ENCODE measurements at places on chromosomes 3 and 15.

GRCh38 chr3:58683001-58683458 lies 16.5 kb upstream of the FAM3D start:
- DNase-seq = no peak

DNA sequence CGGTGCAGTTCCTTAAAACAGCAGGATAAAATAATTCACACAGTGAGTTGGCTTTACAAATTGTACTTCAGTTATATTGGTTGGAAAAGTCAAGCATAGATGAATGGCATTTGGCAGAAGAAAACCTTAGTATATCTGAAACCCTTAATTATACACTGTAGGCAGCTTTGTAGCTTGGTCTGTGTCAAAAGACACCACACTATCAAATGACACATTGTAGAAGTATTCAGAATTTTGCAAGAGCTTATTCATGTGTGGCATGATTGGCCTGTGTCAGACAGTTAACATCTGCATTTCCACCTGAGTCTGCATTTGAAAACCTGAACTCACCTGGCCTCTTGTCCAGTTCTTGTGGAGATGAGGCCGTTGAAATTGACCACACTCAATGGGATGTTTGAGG lies 13.8 kb downstream of the TMEM266 start:
- DNase-seq = no peak

DNA sequence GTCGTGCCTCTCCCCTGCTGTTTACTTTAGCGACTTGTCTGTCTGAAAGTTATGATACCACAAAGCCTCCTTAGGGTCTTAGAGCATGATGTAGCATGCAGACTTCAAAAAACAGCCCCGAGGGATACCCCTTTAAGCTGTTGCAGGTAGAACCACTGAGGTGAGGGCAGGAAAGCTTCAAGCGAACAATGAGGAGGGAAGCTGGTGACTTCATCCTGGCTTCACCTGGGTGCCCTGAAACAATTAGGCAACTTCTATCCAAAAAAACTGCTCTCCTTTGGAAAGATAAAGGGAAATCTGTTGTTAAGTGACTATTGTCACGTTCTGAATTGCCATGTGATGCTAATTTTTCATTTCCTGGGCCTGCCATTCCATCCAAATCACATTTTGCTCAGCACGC lies 231.6 kb downstream of the SOX2 start:
- no peak for DNase-seq

GRCh38 chr3:169666376-169667165 lies 3.1 kb upstream of the MECOM start:
- peak; percentile 24 for DNase-seq

GRCh38 chr15:31051496-31052080 lies 49.9 kb downstream of the TRPM1 start:
- no peak for DNase-seq

- no peak for DNase-seq
Observed at GRCh38 chr15:55112706-55113105, 84.0 kb downstream of the RSL24D1 start.

GRCh38 chr3:52904552-52904951 lies 7.2 kb upstream of the STIMATE start:
- no peak for DNase-seq

DNA sequence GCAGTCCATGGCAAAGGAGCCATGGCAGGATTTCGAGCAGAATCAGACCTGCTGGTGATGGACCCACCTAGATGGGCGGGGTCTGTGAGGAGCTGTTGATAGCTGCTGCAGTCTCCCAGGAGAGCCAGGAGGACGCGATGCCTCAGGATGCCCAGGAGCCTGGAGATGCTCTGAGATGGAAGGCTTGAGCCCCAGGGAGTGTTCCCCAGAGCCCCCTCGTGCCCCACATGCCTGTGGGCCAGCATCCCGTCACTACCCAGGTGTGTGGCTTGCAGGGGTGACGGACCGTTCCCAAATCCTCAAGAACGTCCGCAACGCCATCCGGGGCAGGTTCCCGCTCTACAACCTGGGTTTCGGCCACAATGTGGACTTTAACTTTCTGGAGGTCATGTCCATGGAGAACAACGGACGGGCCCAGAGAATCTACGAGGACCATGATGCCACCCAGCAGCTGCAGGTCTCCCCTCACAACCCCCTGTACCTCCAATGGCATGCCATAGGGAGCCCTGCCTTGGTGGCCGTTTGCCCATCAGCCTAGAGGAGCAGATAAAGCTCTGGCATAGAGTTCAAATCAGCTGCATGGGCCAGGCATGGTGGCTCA lies 6.7 kb downstream of the ITIH1 start:
- DNase-seq = no peak

- DNase-seq = no peak
Observed at GRCh38 chr3:134369861-134370596, 4.2 kb downstream of the AMOTL2 start.

DNA sequence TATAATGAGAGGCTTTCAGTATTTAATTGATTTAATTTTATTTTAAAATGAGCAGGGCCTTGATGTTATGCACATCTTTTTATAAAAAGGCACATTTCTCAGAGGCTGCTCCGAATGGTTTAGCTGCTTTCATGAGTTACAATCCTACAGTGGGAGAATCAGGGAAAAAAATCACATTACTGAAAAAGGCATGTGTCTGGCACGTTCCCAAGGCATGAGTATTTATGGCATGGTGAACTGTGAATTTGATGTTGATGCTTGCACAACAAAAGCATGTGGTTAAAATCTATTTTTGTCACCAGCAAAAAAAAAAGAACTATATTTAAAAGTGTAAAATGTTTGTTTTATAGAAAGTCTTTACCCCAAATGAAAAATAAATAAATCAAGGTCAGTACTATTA lies 485.2 kb upstream of the ROBO2 start:
- DNase-seq = no peak

GRCh38 chr15:71811036-71811736 lies 832 bp downstream of the NR2E3 start:
- DNase-seq = no peak

GRCh38 chr3:115710799-115711198 lies 87.5 kb downstream of the GAP43 start:
- DNase-seq = no peak

- no peak for DNase-seq
Observed at GRCh38 chr15:36263666-36264065, 315.8 kb upstream of the CDIN1 start.

- no peak for DNase-seq
Observed at GRCh38 chr15:65423976-65424679, 1.4 kb upstream of the IGDCC4 start.

DNA sequence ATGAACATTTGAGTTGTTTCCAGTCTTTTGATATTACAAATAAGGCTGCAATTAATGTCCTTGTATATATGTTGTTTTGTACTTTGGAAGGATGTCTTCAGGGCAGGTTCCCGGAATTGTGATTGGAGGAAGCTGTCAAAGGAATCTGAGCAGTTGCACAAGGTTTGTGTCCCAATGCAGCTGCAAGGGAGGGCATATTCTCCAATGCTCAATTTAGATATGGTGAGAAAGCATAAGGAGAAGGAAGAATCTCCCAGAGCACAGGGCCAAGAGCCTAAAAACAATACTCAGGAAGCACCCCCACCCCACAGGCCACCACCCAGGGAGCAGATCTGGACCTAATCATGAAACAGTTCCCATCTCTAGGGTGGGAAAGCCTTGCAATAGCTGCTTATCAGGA lies 228.0 kb upstream of the LRRFIP2 start:
- DNase-seq = no peak
